Activated CD8-positive, alpha-beta memory T cell treated with anti-CD3 and anti-CD28 coated beads for 4 hours (primary cell): ENCODE measurements at places on chromosomes 11 and 22.

GRCh38 chr11:79212741-79213190 lies 228.1 kb downstream of the TENM4 start:
- no peak for DNase-seq

DNA sequence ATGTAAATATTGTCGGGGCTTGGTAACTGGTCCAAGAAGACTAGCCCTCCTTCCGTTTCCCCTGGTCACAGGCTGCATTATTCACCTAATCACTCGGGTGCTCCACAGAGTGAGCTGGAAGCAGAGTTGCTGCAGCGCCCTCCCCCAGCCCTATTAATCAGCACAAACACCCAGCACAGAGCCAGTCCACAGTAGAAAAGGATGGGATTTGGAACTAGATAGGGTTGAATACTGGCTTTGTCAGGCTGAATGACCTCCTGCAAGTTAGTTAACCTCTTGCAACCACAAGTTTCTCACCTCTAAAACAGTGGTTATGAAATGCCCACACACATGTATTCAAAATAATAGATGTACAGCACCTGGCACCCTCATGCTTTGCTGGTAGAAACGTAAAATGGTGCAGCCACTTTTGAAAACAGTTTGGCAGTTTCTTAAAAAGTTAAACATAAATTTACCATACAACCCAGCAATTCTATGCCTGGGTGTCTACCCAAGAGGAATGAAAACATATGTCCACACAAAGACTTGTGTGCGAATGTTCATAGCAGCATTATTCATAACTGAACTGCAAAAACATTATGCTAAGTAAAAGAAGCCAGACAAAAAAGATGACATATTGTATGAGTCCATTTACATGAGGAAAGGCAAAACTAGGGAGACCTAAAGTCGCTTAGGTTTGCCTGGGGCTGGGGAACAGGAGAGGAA lies 31.7 kb upstream of the APLP2 start:
- no peak for DNase-seq

- DNase-seq = no peak
Observed at GRCh38 chr22:20583471-20583922, 76.1 kb downstream of the MED15 start.

- DNase-seq = no peak
Observed at GRCh38 chr11:99068832-99069231, 48.1 kb downstream of the CNTN5 start.

GRCh38 chr11:15835788-15836411 lies 520.4 kb downstream of the SOX6 start:
- no peak for DNase-seq

- DNase-seq = no peak
Observed at GRCh38 chr11:131186629-131187101, 183.8 kb upstream of the NTM start.

DNA sequence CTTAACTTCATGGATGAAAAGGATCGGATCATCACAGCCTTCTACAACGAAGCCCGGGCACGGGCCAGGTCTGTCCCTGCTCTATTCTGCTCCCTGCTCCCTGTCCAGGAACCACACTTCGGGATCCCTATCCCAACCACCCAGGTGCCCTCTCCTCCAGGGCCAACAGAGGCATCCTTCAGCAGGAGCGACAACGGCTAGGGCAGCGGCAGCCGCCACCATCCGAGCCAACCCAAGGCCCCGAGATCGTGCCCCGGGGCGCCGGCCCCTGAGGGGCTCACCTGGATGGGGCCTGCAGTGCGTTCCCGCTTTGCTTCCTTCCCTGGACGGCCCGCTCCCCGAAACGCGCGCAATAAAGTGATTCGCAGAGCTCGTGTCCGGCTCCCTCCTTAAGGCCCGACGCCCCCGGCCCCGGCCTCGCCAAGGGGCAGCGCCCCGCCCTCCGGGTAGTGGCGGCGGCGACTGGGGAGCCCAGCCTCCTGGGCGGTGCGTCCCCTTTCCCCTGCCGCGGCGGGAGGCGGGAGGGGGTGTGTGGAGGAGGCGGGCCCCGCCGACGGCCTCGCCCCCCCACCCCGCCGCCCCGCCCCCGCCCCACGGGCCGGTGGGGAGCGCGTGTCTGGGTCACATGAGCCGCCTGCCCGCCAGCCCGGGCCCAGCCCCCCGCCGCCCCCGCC lies at the start of gene VEGFB:
Gene VEGFB, plus strand, starts transcription at position 672 of the 674 bp plus-strand sequence. CDS start 250 bp downstream, outside the sequence.
- no peak for DNase-seq

DNA sequence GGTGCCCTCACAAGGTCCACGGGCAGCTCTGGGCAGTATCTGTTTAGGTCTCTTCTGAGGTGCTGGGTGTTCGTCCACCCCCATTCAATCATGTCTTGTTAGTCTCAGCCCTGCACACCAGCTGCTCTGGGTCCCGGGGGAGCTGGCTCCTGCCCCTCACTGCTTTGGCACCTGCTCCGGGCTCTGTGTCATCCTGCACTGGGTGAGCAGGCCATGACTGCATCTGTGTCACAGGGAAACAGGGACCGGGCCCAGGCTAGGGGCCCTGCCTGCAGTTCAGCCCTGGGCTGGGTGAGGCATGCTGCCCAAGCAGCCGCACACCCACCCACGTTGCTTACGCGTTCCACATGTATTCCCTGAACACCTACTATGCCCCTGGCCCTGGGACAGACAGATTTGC lies 43.9 kb downstream of the ELFN2 start:
- DNase-seq = no peak

DNA sequence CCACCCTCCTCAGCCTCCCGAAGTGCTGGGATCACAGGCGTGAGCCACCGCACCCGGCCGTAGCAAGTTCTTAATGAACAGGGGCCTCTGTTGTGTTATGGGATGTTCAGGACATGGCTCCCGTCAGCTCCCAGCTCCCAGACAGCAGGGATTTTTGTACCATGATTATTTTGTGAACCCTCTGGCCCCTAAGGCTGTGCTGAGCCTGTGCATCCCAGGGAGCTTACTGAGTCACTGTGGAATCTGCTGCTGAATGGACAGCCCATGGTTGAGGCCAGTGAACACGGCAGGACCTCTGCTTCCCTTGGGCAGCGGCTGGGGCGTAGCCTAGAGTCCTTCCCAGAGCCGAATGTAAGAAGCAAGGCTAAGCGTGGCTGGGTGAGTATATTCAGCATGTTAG lies 245.2 kb downstream of the NTM start:
- no peak for DNase-seq

GRCh38 chr22:43409800-43410199 lies 2.0 kb upstream of the MPPED1 start:
- DNase-seq = no peak

DNA sequence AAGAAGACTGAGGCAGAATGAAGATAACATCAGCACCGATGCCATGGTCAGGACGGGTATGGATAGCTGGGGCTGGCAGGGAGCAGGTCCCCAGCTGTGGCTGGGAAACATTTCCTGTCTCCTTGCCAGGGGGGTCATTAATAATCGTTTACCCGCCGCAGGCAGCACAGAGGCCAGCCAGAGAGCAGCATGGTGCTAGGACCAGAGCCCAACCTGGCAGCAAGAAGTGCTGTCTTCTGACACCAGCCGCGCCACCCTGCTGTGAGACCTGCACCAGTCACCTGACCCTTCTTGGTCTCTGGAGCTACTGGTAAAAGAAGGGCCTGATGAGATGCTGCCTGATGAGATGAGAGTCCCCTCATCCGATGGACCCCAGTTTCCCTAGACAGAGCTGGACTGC lies 36.3 kb downstream of the PDE2A start:
- DNase-seq = no peak

DNA sequence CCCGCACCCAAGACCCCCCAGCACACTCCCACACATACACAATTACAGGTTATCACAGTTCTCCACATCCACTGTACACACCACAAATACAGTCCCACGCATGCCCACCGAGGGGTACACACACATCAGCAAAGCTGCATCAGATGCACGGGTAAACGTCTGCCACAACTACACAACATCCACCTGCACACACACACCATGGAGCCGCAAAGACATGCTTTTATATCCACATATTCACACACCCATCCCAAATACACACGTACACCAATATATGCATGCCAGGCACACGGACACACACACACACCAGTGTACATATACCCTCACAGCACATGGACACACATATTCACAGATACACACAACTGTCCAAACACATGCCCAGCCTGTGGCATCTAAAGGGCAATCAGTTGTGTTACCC lies 5.4 kb upstream of the KCNJ4 start:
- DNase-seq = no peak

DNA sequence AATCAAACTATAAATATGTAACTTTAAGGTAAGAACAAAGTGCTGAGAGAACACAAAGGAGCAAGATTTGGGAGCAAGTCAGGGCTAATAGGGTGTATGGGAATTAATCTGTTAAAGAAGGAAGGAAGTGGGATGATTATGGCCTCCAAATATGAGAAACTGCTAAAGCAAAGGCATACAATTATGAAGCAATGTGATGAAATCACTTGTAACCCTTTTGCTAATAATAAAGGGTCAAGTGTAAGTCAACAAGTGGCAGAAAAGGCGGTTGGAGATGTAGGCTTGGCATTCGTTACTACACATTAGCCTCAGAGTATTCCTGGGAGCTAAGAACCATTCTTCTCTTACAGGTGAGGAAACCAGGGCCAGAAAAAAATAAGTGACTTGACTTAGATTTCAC lies 1002.3 kb upstream of the TENM4 start:
- no peak for DNase-seq
